ENCODE measurements at places on chromosomes 7 and 10.

DNA sequence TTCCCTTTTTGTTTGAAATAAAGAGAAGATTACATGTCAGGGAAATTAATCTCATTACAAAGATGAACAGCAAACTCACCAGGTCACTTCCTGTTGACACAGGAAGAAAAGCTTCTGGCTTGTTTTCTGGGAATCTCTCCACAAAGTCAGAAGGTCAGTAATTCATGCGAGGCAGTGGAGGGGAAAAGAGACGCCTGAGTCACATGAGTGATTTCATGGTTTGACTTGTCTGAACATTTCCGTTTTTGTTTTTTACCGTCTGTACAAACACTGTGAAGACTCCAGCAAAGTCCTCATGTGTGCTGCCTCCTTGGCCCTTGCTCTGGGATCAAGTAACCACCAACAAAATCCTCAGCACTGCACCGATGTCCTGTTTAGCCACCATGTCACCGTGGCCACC, 2.5 kb upstream of the HABP2 start:
- DNase-seq, result peak; percentile 27

- DNase-seq, result no peak
Measured at GRCh38 chr10:132363921-132364593, 32.1 kb downstream of the LRRC27 start.

DNA sequence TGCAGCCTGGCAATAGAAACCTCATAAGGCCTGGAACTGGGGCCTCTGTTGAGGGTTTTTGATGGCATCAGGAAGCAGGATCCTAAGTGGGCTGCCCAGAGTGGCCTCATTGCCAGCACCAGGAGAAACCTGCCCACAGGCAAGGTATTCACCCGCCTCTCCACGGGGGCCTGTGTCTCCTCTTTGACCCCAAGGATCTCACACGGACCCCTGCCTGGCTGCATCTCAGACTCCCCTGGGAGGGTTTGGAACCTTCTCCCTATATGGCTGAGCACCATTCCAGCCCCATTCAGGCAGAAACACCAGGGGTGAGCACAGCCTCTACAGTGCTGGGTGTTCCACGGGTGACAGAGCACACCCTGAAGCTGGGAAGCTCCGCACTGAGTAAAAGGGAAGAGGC, 14.6 kb upstream of the C10orf71 start:
- no peak for DNase-seq

GRCh38 chr10:97820096-97820704, 29.4 kb upstream of the GOLGA7B start:
- no peak for DNase-seq
